ENCODE measurements at places on chromosomes 5 and 9.

DNA sequence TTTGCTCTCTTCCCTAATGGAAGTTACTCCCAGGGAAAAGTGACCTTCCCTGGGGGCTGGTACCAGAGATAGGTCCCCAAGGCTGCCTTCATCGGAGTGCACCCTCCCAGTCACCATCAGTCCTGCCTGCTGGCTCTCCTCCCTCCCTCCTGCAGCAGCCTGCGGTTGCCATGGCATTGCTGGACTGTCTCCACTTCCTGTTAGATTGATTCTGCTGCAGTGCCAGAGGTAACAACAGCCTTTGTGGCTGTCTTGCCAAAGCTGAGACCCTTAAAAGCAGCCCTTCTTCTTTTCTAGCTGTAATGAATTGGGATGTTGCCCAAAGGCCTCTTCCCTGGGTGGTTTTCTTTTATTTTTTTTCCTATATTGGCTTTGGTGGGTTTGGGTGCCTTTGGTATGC, 78.1 kb upstream of the PRLR start:
- H3K4me3 ChIP-seq = no peak overlapping the region
- H3K4me1 ChIP-seq = peaks cover 12% of the 10 kb centered on the region
- H3K27me3 ChIP-seq = no peaks in the 10 kb centered on the region
- H3K27ac ChIP-seq = no peak overlapping the region

DNA sequence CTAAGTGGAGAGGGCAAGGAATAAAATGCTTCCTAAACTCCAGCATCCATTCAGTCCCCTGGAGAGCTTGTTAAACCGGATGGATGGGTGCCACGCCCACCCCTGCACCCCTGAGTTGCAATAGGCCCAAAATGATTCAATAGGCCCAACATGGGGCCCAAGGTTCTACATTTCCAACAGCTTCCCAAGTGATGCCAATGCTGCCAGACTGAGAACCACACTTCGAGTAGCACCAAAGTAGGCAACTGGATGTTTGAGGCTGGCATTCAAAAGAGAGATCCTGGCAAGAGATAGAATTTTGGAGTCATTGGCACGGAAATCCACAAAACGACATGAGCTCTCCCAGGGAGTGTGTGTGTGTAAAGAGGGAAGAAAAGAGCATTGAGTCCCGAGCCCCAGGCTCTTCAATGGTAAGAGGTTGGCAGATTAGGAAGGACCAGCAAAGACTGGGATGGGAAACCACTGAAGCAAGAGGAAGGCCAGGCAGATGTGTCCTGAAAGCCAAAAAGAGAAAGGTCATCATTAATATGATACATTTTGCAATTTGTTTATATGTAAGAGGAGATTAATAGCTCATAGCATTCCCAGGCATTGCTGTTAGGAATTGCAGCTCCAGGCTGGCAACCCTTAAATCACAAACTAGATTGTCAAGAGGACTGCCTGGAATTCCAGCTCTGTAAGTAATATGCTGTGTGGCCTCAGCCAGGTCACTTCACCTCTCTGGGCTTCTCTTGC, 130.6 kb downstream of the KCNIP1 start:
- H3K36me3 ChIP-seq = no peaks in the 10 kb centered on the region
- peaks cover 32% of the 10 kb centered on the region for H3K4me1 ChIP-seq

- no peaks in the 10 kb centered on the region for H3K36me3 ChIP-seq
- H3K27me3 ChIP-seq = no peaks in the 10 kb centered on the region
- no peaks in the 10 kb centered on the region for H3K4me1 ChIP-seq
- DNase-seq = no peak
Measured at GRCh38 chr5:65808818-65809217, 86.8 kb downstream of the NLN start.

- H3K27ac ChIP-seq = no peak overlapping the region
- H3K27me3 ChIP-seq = no peaks in the 10 kb centered on the region
- no peak overlapping the region for H3K4me3 ChIP-seq
- DNase-seq = no peak
- peaks cover 18% of the 10 kb centered on the region for H3K4me1 ChIP-seq
Measured at GRCh38 chr5:45694255-45694814, 1.8 kb downstream of the HCN1 start.

DNA sequence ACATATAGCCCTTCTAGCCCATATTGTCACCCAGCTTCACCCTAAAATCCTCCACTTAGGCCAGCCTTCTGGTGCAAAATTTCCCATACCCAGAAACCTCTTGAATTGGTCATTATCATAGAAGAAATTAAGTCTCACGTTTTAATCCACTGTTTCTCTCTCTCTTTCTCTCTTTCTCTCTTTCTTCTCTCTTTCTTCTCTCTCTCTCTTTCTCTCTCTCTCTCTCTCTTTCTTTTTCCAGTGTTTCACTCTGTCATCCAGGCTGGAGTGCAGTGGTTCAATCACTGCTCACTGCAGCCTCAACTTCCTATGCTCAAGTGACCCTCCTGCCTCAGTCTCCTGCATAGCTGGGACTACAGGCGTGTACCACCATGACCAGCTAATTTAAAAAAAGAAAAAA, 363.4 kb downstream of the TMEM167A start:
- H3K27me3 ChIP-seq = no peaks in the 10 kb centered on the region
- H3K4me1 ChIP-seq = no peaks in the 10 kb centered on the region
- H3K4me3 ChIP-seq = no peak overlapping the region
- no peak for DNase-seq

DNA sequence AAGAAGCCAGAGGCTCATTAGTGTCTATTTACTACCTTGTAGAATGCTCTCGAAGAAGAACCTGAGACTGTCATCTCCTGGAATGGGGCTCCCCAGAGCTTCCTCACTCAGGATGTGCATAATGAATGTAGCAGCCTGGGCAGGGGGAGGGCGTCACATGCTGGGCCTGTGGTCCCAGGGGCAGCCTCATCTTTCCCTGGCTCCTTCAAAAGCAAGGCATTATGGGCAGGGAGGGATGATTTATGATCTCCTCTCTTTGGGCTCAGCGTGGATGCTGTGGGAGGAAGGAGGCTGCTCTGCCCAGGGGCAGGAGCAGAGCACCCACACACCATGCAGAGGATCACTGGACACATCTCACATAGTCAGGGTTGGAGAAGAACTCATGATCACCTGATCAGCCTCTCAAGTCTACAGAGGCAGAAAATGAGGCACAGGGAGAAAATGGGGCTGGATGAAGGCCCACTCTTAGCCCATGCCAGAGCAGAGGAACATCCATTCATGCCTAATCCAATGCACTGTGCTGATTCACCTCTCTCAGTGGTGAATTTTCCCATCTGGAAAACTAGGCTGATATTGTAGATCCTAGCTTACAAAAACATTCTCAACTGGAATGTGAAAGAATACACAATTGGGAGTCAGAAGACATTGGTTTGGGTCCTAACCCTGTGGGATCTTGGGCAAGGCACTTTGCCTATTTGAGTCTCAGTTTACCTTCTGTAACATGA, 173.7 kb downstream of the CARTPT start:
- H3K36me3 ChIP-seq = no peaks in the 10 kb centered on the region
- H3K4me1 ChIP-seq = no peaks in the 10 kb centered on the region
- DNase-seq = no peak
- H3K27ac ChIP-seq = peak overlapping the region; percentile 47
- no peak overlapping the region for H3K4me3 ChIP-seq
- H3K27me3 ChIP-seq = no peaks in the 10 kb centered on the region
